ENCODE measurements at places on chromosomes 7 and 10. TPM values are rescaled to one million over a fixed set of nuclear protein-coding genes. Genes with fewer than 3 reads are reported as not detected.

- no peak overlapping the region for H3K27ac ChIP-seq
- peaks cover 4% of the 10 kb centered on the region for H3K36me3 ChIP-seq
- no peak for DNase-seq
- no peaks in the 10 kb centered on the region for H3K27me3 ChIP-seq
- peaks cover 7% of the 10 kb centered on the region for H3K4me1 ChIP-seq
Measured at GRCh38 chr10:3623746-3624145, 161.3 kb downstream of the KLF6 start.

DNA sequence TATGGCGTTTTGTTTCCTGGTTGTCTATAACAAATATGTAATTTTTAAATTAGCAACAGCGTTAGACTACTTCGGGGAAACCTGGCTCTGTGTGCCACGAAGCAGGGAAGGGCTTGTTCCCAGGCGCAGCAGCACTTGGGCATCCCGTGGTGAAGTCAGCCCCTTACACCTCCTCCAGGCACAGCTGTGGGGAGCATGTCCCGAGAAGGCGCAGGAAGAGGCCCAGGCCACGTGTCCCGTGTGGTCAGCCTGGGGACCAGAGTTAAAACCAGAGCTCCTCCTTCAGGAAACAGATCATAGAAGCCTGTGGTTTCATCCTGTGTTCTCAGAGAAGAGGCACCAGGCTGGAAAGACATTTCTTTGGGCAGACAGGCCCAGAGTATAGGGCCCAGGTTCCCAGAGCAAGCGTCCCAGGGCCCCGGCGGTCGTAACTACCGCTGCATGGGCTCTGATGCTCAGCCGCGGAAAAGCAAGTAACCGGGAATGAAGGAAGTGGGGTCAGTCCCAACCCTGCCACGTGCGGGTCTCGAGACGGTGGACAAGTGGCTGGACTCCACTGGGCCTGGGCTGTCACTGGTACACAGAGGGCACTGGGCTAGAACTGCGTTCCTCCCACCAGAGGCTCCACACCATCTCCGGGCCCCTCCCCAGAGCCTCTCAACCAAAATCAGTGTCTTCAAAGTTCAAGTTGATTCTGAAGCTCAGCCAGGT is 7.1 kb downstream of the NUDT1 start:
- peak overlapping the region; percentile 70 for H3K4me3 ChIP-seq
- peak overlapping the region; percentile 67 for H3K27ac ChIP-seq
- no peaks in the 10 kb centered on the region for H3K27me3 ChIP-seq

GRCh38 chr7:117673839-117674238 is 194.0 kb downstream of the CFTR start:
- no peaks in the 10 kb centered on the region for H3K4me1 ChIP-seq
- no peaks in the 10 kb centered on the region for H3K36me3 ChIP-seq
- no peaks in the 10 kb centered on the region for H3K27me3 ChIP-seq
- no peak for DNase-seq

DNA sequence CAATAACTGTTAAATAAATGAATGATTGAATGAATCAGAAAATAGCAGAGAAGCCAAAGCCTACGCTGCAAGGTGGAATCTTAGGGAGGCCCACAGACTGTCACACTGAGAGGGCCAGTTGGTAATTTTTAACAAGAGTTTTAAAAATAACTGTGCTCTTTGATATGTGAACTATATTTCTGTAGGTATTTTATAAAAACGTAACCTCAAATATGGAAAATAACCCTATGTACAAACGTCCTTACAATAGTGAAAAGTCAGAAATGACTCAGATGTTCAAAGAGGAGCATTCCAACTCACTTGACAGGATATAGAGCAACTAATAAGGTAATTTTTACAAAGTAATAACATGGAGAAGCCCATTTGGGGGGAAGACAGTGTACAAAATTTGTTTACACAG is 18.9 kb upstream of the TMEM273 start:
- H3K4me3 ChIP-seq, result no peak overlapping the region
- H3K27ac ChIP-seq, result no peak overlapping the region
- DNase-seq, result no peak
- H3K27me3 ChIP-seq, result peaks cover 16% of the 10 kb centered on the region

DNA sequence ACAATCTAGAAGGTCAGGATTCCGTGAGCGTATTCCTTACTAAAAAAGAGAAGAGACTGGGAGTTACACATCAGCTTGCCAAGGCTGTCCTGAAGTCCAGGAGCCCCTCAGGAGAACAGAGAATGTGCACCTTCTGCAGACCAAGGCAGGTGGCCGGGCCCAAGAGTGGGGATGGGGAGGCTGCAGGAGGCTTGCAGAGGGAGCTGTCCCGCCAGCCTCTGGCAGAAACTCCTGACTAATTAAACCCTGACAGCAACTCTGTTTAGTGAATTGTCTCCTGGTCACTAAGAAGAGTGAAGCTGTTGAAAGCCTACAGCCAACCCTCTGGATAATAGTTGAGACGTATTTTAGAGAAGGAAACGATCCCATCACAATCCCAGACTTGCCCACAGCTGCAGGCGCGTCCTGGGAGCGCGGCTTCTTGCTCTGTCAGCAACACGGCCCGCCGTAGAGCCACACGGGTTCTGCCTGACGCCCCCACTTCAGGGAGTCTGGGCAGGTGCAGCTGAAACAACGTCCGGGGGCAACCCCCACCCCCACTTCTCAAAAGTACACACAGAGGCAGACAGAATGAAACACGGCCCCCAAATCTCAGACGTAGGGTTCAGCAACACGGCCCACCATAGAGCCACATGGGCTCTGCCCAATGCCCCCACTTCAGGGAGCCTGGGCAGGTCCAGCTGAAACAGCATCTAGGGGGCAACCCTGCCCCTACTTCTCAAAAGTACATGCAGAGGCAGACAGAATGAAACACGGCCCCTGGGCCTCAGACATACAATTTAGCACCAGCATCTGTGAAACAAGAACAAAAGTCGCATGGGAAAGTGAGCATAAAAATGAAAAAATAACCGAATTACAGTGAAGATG is 45.2 kb downstream of the DIP2C start:
- no peak overlapping the region for H3K27ac ChIP-seq
- H3K4me1 ChIP-seq, result no peaks in the 10 kb centered on the region
- no peak for DNase-seq
- H3K27me3 ChIP-seq, result peaks cover 6% of the 10 kb centered on the region
- H3K4me3 ChIP-seq, result no peak overlapping the region

- H3K36me3 ChIP-seq, result no peaks in the 10 kb centered on the region
- no peaks in the 10 kb centered on the region for H3K4me1 ChIP-seq
- H3K27ac ChIP-seq, result no peak overlapping the region
- no peak overlapping the region for H3K4me3 ChIP-seq
- DNase-seq, result no peak
Measured at GRCh38 chr10:23793577-23793976, 354.7 kb downstream of the OTUD1 start.

GRCh38 chr10:1102416-1102815 is 46.2 kb downstream of the WDR37 start:
- H3K36me3 ChIP-seq, result peaks cover 11% of the 10 kb centered on the region
- H3K4me1 ChIP-seq, result peaks cover 21% of the 10 kb centered on the region
- H3K27me3 ChIP-seq, result no peaks in the 10 kb centered on the region
- peak overlapping the region; percentile 72 for H3K27ac ChIP-seq
- no peak overlapping the region for H3K4me3 ChIP-seq

GRCh38 chr7:47576031-47576865 is 5.7 kb downstream of the TNS3 start:
- H3K27me3 ChIP-seq, result peaks cover 20% of the 10 kb centered on the region
- no peak overlapping the region for H3K4me3 ChIP-seq
- no peaks in the 10 kb centered on the region for H3K36me3 ChIP-seq
- H3K4me1 ChIP-seq, result peaks cover 2% of the 10 kb centered on the region

NKX6-2 gene
- total RNA-seq, result not detected

APBB1IP gene
- 73.9 TPM for total RNA-seq

ANKRD26 gene
- total RNA-seq, result 5.3 TPM

SEPTIN14 gene
- total RNA-seq, result not detected
